ENCODE measurements at places on chromosomes 13 and 19. TPM values are rescaled to one million over a fixed set of nuclear protein-coding genes. Genes with fewer than 3 reads are reported as not detected.

Gene BEST2
- not detected for total RNA-seq

Gene CGB5
- total RNA-seq: not detected

Gene RHPN2
- 3.2 TPM for total RNA-seq

Gene ZNF471
- total RNA-seq: 4.7 TPM

Gene ZNF578
- total RNA-seq: 3.8 TPM

Gene YJEFN3
- total RNA-seq: 5.4 TPM

Gene CLDND2
- total RNA-seq: not detected

Gene LRCH1
- total RNA-seq: 12.5 TPM

Gene FFAR2
- 0.28 TPM for total RNA-seq

Gene TMEM190
- not detected for total RNA-seq

Gene CDC34
- total RNA-seq: 61.9 TPM

Gene KCNC3
- total RNA-seq: 2.5 TPM

Measured in heart left ventricle (tissue), 16 donors.